ENCODE measurements at places on chromosomes 4 and X. TPM values are rescaled to one million over a fixed set of nuclear protein-coding genes. Genes with fewer than 3 reads are reported as not detected.

GRCh38 chr4:27702730-27703431, 842.2 kb downstream of the STIM2 start:
- no peaks in the 10 kb centered on the region for H3K36me3 ChIP-seq
- no peak overlapping the region for H3K27ac ChIP-seq
- H3K27me3 ChIP-seq, result no peaks in the 10 kb centered on the region
- H3K4me3 ChIP-seq, result no peak overlapping the region
- DNase-seq, result no peak

Gene ADGRL3
- polyA plus RNA-seq, result not detected

Gene PAGE4
- not detected for polyA plus RNA-seq

DNA sequence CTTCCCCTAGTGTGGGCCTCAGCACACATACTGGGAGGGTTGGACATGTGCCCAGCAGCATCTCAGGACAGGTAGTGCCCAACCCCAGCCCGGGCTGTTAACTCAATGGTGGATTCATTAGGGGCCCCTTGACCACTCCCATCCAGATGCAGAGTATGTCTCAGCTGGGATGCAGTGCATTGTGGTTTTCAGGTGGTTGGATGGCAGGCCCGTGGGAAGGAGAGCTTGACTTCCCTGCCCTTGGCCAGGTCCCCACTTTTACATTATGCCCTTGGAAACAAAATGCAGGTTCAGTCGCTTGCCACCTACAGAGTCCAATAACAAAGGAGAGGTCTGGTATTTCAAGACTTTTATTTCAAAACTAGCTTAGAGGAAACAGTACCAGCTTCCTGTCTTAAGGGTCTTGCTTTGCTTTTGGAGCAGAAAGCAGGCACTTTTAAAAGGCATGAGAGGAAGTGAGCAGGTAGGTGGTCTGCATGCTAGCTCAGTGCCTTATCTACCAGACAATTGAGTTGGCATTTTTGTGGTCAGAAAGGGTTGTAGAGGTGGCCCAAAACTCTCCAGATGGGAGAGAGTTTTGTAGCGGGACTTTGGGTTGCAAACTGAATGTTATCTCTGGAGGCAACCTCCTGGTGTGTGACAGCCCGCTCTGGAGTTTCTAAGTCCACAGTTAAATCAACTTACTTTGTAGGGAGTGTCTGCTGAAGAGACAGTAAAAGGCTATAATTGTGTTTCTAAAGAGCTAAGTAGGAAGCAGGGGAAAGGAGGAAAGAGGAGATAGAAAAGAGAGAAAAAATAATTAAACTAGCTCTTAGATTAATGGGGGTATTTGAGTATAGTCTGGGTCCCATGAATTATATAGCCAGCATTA, 171.0 kb downstream of the GALNTL6 start:
- no peaks in the 10 kb centered on the region for H3K27me3 ChIP-seq
- no peak overlapping the region for H3K4me3 ChIP-seq
- H3K27ac ChIP-seq, result no peak overlapping the region
- no peaks in the 10 kb centered on the region for H3K36me3 ChIP-seq

GRCh38 chrX:75327607-75328006, 53.7 kb downstream of the UPRT start:
- DNase-seq, result no peak
- H3K27me3 ChIP-seq, result no peaks in the 10 kb centered on the region
- H3K4me1 ChIP-seq, result no peaks in the 10 kb centered on the region
- H3K4me3 ChIP-seq, result no peak overlapping the region

Gene BST1
- polyA plus RNA-seq, result 0.39 TPM

GRCh38 chrX:153863251-153863991, 22.6 kb downstream of the L1CAM start:
- no peaks in the 10 kb centered on the region for H3K27me3 ChIP-seq
- peaks cover 4% of the 10 kb centered on the region for H3K4me1 ChIP-seq
- no peak overlapping the region for H3K4me3 ChIP-seq
- H3K36me3 ChIP-seq, result peaks cover 6% of the 10 kb centered on the region
- no peak overlapping the region for H3K27ac ChIP-seq

Gene HS6ST2
- not detected for polyA plus RNA-seq

DNA sequence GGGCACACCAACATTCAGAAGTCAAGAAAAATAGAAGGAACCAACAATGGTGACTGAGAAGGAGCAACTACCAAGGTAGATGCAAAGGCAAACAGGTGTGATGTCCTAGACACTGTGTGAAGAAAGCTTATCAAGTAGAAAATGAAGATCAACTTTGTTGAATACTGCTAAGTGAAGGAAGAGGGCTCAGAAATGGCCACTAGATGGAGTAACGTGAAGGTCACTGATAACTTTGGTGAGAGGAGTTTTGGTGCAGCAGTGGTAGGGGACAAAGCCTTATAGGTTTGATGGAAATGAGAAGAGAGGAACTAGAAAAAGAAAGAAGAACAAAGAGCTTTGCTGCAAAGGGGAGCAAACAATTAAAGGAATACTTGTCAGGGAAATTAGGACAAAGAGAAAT, 23.5 kb downstream of the OTC start:
- H3K27ac ChIP-seq, result no peak overlapping the region
- H3K36me3 ChIP-seq, result peaks cover 4% of the 10 kb centered on the region
- no peaks in the 10 kb centered on the region for H3K4me1 ChIP-seq

Gene C4orf51
- polyA plus RNA-seq, result not detected

GRCh38 chrX:4909348-4909747, 1195.9 kb upstream of the PRKX start:
- peak overlapping the region; percentile 88 for H3K27ac ChIP-seq
- no peaks in the 10 kb centered on the region for H3K27me3 ChIP-seq
- H3K36me3 ChIP-seq, result no peaks in the 10 kb centered on the region
- DNase-seq, result peak; percentile 10
- H3K4me3 ChIP-seq, result peak overlapping the region; percentile 78

GRCh38 chr4:159267869-159268285, 165.0 kb downstream of the RAPGEF2 start:
- no peak for DNase-seq
- H3K27ac ChIP-seq, result no peak overlapping the region
- H3K27me3 ChIP-seq, result no peaks in the 10 kb centered on the region
- no peak overlapping the region for H3K4me3 ChIP-seq
- H3K4me1 ChIP-seq, result peaks cover 15% of the 10 kb centered on the region

GRCh38 chr4:130812117-130812765, 1716.3 kb downstream of the C4orf33 start:
- H3K27me3 ChIP-seq, result no peaks in the 10 kb centered on the region
- no peak for DNase-seq
- H3K4me1 ChIP-seq, result no peaks in the 10 kb centered on the region
- H3K36me3 ChIP-seq, result no peaks in the 10 kb centered on the region
- no peak overlapping the region for H3K4me3 ChIP-seq
- H3K27ac ChIP-seq, result no peak overlapping the region

GRCh38 chr4:122577808-122578781, 42.8 kb downstream of the IL21 start:
- H3K27me3 ChIP-seq, result peaks cover 35% of the 10 kb centered on the region
- no peaks in the 10 kb centered on the region for H3K4me1 ChIP-seq
- no peak overlapping the region for H3K4me3 ChIP-seq
- no peaks in the 10 kb centered on the region for H3K36me3 ChIP-seq

DNA sequence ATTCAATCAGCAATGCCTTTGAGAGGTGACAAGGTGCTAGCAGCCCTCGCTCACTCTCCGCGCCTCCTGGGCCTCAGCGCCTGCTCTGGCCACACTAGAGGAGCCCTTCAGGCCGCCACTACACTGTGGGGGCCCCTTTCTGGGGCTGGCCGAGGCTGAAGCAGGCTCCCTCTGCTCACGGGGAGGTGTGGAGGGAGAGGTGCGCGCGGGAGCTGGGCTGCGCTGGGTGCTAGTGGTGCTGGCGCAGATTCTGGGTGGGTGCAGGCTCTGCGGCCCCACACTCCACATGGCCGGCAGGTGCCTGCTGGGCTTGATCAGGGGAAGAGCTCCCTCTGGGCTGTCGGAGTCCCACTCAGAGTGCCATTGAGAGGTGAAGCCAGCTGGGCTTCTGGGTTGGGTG, 351.0 kb downstream of the GASK1B start:
- H3K4me3 ChIP-seq, result no peak overlapping the region
- no peaks in the 10 kb centered on the region for H3K4me1 ChIP-seq
- no peaks in the 10 kb centered on the region for H3K36me3 ChIP-seq
- no peak overlapping the region for H3K27ac ChIP-seq
- no peak for DNase-seq
- H3K27me3 ChIP-seq, result no peaks in the 10 kb centered on the region

Gene SHROOM2
- polyA plus RNA-seq, result not detected

DNA sequence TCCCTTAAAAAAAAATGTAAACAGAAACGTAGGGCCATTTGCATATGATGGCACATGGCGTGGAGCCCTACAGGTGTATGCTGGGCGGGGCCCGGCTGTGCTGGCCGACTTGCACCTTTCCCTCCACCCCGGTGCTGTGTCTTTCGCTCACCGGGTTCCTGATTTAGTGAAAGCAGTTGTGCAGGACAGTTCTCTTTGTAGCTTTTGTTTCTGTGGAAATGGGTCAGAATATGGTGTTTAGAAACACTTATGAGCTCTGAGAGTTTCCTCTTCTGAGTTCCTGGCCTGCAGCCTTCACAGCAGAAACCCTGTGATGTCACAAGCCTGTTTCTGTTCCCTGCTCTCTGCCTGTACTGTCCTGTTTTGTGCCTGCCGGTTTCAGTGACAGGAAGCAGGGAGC, 22.5 kb upstream of the MSANTD1 start:
- H3K27me3 ChIP-seq, result no peaks in the 10 kb centered on the region
- DNase-seq, result no peak
- peak overlapping the region; percentile 63 for H3K27ac ChIP-seq
- no peaks in the 10 kb centered on the region for H3K4me1 ChIP-seq
- peaks cover 46% of the 10 kb centered on the region for H3K36me3 ChIP-seq
- H3K4me3 ChIP-seq, result no peak overlapping the region

GRCh38 chr4:74397748-74398426, 32.9 kb downstream of the EREG start:
- DNase-seq, result no peak
- peak overlapping the region; percentile 99 for H3K4me3 ChIP-seq
- no peaks in the 10 kb centered on the region for H3K36me3 ChIP-seq
- H3K27ac ChIP-seq, result peak overlapping the region; percentile 98

Gene SHOX
- not detected for polyA plus RNA-seq

- H3K27me3 ChIP-seq, result no peaks in the 10 kb centered on the region
- peak overlapping the region; percentile 75 for H3K4me3 ChIP-seq
- DNase-seq, result no peak
These were observed 84.1 kb downstream of the MSN start for GRCh38 chrX:65751519-65751918.

GRCh38 chr4:100372432-100372831, 145.4 kb downstream of the EMCN start:
- H3K4me3 ChIP-seq, result no peak overlapping the region
- H3K36me3 ChIP-seq, result peaks cover 4% of the 10 kb centered on the region

DNA sequence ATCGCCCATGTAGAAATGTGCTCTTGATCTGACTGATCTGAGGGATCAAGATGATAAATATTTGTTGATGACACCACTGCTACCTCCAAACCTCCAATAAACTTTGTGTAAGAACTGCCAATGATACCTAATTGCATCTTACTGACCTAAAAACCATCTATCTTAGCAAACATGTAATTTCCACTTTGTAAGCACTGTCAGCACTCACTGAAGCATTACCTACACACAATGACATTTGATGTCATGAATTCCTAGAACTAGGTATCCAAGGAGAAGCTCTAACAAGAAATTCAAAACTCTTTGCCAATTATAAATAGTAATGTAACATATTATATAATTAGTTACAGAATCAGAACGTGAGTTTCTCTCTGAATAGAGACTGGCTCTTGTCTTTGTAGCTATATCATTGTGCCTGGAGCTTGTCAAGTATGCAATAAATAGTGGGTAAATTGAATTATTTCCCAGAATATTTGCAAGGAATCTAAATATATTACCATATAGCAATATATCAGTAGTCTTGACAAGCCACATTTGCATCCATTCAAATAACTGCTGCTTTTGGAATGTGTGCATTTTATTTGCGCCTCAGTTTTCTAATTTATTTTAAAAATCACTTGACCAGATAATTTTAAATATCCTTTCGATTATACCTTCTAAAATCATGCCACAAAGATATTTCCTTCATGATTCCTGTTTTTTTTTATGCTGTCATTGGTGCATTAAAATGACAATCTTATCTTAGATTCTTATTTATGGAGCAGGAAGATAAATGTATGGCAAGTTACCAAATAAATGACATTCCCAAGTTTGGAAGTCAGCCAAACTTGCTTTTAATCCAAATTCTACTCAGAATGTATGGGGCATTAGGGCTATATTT, 232.3 kb upstream of the NEIL3 start:
- no peak overlapping the region for H3K4me3 ChIP-seq
- no peak overlapping the region for H3K27ac ChIP-seq
- DNase-seq, result no peak
- no peaks in the 10 kb centered on the region for H3K27me3 ChIP-seq
- H3K4me1 ChIP-seq, result no peaks in the 10 kb centered on the region

Gene FHIP1A
- not detected for polyA plus RNA-seq

DNA sequence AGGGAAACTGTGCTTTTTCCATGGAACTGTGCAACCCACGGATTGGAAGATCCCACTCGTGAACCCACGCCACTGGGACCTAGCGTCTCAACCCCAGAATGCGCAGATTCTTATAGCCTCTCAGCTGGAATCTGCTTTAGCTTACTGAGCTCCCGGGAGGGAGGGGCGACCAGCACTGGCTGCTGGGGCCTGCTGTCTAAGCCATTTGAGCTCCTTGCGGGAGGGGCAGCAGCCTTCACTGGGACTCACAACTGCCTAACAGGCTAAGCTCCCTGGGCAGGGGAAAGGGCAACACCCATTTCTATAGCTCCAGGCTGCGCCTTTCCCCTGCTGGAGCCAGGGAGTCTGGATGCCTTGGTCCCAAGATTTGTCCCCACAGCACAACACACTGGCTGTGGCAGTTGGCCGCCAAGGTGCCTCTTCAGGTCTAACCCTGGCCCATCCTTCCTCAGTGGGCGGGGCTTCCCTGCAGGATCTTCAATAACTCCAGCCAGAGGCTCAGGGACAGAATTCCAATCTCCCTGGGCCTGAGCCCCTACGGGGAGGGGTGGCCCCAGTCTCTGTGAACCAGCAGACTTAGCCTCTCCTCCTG, 451.7 kb upstream of the PITX2 start:
- no peak for DNase-seq
- no peaks in the 10 kb centered on the region for H3K4me1 ChIP-seq
- H3K27me3 ChIP-seq, result no peaks in the 10 kb centered on the region
- H3K27ac ChIP-seq, result no peak overlapping the region

- H3K36me3 ChIP-seq, result no peaks in the 10 kb centered on the region
- H3K27me3 ChIP-seq, result no peaks in the 10 kb centered on the region
- H3K4me3 ChIP-seq, result peak overlapping the region; percentile 63
- DNase-seq, result peak; percentile 43
These were observed 67.3 kb downstream of the SPRY1 start for GRCh38 chr4:123463869-123464268.

- no peaks in the 10 kb centered on the region for H3K36me3 ChIP-seq
- no peak for DNase-seq
- no peak overlapping the region for H3K4me3 ChIP-seq
- no peaks in the 10 kb centered on the region for H3K4me1 ChIP-seq
- no peaks in the 10 kb centered on the region for H3K27me3 ChIP-seq
These were observed 8.5 kb upstream of the GYG2 start for GRCh38 chrX:2820136-2820771.

- no peaks in the 10 kb centered on the region for H3K4me1 ChIP-seq
- peaks cover 24% of the 10 kb centered on the region for H3K36me3 ChIP-seq
- peaks cover 65% of the 10 kb centered on the region for H3K27me3 ChIP-seq
- no peak for DNase-seq
- H3K27ac ChIP-seq, result no peak overlapping the region
These were observed 4.5 kb upstream of the PPP2R2C start for GRCh38 chr4:6476893-6477292.

Gene FAM184B
- polyA plus RNA-seq, result not detected
